HT-29 (cell line): ENCODE measurements at places on chromosomes 1 and 21.

DNA sequence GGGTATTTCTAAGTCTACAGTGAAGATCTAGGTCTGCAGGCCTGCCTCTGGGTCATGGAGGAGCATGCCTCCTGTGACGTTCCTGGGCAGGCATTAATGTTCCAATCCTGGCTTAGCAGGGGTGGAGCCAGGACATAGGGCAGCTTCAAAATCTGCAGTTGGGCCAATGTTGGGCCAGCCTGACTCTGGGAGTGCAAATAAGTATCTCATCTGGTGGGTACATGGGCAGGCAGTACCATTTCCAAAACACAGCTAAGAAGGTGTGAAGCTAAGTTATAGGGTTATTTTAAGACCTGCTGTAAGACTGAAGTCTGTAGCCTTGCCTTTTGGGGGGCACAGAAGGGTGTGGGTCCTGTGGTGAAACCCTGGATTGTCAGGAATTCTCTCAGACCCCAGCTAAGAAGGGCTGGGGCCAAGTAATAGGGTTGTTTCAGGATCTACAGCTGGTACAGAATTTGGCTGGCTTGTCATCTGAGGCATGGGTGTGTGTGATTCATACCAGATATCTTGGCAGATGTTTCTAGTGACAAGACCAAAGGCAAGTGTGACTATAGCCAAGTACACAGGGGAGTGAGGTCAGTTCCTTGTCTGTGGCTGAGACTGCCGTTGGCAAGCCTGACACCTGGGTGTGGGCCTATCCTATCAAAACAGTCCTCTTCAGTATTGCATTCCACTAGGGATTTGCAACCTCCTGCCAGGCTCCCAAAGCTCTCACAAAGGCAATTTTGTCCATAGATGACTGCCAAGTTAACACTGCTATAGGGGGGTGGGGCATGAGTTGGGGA is 468.7 kb upstream of the B3GALT2 start:
- DNase-seq, result no peak

GRCh38 chr1:156942576-156942975 is 22.1 kb downstream of the LRRC71 start:
- DNase-seq, result no peak

DNA sequence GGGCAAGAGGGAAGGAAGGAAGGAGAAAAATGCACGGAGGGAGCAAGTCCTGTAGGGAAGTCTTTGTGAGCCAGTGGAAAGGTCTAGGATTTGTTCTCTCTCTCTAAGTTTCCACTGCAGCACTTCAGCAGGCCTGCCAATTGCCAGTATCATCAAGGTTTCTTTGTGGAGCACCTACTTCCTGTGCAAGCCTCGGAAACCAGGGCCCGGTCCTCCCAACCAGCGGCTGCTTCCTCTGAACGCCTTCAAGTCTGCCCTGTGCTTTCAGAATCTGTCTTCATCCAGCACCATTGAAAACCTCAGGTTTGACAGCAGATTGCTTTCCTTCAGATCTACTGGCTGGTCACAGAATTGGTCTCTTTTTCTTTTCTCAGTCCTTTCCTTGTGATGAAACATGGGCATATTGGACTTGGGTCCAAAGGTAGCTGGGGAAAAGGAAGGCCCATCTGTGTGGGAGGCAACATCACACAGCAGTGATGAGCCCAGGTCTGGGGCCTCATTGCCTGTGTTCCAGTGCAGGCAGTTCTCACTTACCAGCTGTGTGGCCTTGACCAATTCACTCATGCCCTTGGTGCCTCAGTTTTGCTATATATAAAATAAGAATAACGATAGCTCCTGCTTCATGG is 144.5 kb downstream of the SEC16B start:
- no peak for DNase-seq

DNA sequence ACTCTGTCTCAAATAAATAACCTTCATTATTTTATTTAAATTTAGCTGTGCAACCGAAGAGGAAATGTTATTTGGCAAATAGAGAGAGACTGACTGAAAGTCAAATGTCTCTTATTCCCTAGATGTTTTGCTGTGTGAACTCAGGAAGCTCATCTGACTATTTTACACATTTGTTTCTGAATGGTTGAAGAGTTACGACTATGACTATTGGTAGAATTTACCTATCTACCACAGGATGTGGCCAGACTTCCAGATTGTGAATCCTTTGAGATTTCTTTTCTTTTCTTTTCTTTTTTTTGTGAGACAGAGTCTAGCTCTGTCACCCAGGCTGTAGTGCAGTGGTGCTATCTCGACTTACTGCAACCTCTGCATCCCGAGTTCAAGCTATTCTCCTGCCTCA is 5.3 kb upstream of the SDE2 start:
- no peak for DNase-seq

- peak; percentile 78 for DNase-seq
Measured at GRCh38 chr1:2583871-2584351, 2.7 kb upstream of the PRXL2B start.

DNA sequence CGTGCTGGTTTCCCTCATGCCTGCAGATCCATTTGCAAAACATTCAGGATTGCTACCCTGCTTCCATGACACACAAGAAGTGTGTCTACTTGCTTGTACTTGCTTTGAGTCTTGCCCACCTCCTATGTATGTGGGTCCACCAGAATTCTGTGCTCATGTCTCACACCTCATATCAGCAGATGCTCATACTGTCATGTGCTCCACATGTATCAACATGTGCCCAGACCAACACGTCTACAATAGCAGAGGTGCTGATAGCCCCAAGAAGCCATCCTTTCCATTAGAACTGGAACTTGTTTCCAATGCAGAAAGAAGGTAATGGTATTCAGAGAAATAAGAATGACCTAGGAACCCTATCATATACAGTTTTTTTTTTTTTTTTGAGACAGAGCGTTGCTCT is 27.9 kb upstream of the MYOC start:
- no peak for DNase-seq
